Mucosa of descending colon (tissue), 3 donors: ENCODE measurements at places on chromosomes 3 and 15. TPM values are rescaled to one million over a fixed set of nuclear protein-coding genes. Genes with fewer than 3 reads are reported as not detected.

- no peak for DNase-seq
Observed at GRCh38 chr3:152120601-152121269, 148.0 kb upstream of the MBNL1 start.

DNA sequence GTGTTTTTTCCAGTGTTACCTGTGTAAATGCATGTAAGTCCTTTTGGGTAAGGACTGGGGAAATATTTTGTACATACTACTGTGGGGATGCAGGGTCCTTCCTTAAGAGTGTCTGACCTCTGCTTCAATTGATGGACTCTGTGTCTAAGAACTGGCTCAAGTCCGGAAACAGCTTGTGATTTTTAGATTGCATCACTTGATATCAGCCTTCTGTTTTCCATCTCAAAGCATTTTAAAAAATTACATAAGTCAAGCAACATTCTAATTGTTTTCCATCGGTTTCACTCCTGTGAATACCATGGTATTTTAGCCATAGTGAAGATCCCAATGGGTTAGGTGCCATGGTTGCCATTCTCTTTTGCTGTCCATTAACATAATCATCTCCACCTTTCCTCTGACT lies 597.6 kb downstream of the SQOR start:
- no peak for DNase-seq

GRCh38 chr3:114213292-114213626 lies 24.1 kb downstream of the ZNF80 start:
- DNase-seq = no peak

GRCh38 chr3:47035645-47036044 lies 56.2 kb downstream of the NBEAL2 start:
- no peak for DNase-seq

DNA sequence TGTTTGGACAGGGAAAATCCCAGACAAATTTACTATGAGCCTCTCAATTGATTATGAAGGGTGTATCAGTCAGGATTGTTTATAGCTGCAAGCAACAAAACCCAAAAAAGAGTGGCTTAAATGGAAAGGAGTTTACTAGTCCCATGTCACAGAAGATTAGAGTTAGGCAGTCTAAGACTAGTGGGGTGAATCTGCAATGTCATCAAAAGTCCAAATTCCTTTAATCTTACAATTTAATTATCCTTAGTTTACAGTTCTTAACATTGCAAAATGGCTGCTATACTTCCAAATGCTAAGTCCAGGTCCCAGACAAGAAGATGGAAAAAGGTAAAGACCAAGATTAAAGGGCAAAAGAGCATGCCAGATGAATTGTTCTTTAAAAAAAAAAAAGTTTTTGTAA lies 143.6 kb downstream of the CD47 start:
- no peak for DNase-seq

GRCh38 chr15:38411902-38412301 lies 42.0 kb upstream of the FAM98B start:
- no peak for DNase-seq

DNA sequence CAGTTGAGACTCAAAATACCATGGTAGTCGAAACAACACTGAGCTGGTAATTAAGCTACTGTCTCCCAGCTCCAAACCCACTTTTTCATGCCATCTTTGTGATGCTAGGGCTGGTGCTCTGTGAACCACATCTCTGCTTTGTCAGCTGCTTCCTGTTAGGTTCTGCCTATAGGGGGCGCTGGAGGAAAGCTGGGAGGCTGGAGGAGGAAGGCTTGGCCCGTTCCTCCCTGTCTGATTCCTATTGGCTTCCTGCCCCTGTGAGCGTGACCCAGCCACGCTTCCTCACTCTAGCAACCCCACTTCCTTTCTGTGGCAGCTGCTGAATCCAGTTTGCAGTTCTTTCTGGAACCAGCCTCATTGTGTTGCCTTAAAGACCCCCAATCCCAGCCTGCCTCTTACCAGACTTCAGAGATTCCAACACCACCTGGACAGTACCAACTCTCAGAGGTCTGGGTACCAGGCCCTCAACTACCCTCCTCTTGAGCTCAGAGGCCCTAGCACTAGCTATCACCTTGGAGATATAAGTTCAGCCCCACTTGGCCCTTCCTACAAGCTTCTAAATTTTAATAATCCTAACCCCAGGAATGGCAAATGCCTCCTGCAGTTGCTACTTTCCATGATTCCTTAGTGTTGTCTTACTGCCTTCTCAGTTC lies 120.9 kb downstream of the ERC2 start:
- DNase-seq = no peak

- no peak for DNase-seq
Observed at GRCh38 chr3:102114264-102114979, 265.1 kb downstream of the NFKBIZ start.

Gene TRAK1
- total RNA-seq = 61.8 TPM

Gene DLEC1
- total RNA-seq = 1.5 TPM

Gene FEZF2
- total RNA-seq = not detected
